SK-MEL-5 (cell line): ENCODE measurements at places on chromosomes 5 and 9.

GRCh38 chr9:92476962-92477361, 5.3 kb downstream of the ASPN start:
- DNase-seq = no peak

DNA sequence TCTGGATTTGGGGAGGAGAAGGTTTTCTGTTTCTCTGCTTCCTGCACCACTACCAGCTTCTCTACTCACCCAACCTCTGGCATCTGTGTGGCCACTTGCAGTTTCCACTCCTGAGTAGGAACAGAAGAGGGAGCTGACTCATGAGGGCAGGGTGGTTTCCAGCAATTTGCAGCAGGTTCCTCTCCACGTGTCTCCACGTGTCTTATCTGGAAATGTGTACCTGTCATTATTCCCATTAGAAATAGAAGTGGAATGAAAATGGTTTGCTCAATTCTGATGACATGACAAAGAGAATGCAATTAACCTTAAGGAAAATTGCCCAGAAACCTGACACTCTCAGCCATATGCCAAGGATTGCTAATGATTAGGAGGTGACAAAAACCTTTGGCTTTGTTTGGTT, 33.0 kb downstream of the EGFLAM start:
- no peak for DNase-seq

DNA sequence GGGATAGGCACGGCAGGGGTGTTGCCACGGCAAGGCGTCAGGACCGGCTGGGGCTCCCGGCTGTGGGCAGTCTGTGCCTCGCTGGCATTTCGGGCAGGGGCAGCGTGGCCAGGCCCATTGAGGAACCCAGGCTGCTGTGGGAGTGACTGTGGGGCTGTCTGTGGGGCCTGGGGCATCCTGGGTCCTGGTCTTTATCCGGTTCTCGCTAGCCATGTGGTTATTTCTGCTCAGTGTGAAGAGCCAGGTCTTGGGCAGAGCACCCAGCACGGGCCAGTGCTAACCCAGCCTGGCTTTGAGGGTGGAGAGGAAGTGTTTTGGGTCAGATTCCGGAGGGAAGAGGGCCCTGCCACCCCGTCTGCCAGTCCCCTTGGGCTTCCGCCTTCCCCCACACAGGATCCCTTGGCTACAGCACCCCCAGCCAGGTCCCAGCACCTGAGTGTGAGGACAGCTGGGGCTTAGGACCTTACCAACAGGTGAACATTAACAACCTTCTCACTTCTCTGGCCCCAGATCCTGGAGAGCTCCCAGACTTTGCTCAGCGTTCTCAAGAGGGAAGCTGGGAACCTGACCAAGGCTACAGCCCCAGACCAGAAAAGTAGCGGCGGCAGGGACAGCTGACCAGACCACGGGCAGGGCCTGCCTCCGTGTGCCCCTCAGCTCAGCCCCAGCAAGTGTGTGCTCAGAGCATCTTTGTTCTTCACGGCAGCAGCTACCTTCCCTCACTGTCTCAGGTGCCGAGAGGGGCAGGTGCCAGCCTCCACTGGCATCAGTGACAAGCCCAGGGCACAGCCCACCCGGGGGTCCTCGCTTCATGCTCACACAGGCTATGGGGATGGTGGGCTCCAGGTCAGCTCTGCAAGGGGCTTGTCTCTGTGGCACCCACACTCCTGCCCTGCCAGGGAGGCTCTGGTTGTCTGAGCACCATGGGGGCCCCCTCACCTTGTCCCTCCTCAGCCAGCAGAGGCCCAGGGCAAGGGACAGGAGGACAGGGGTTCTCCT, 1.1 kb downstream of the SSNA1 start:
- no peak for DNase-seq

DNA sequence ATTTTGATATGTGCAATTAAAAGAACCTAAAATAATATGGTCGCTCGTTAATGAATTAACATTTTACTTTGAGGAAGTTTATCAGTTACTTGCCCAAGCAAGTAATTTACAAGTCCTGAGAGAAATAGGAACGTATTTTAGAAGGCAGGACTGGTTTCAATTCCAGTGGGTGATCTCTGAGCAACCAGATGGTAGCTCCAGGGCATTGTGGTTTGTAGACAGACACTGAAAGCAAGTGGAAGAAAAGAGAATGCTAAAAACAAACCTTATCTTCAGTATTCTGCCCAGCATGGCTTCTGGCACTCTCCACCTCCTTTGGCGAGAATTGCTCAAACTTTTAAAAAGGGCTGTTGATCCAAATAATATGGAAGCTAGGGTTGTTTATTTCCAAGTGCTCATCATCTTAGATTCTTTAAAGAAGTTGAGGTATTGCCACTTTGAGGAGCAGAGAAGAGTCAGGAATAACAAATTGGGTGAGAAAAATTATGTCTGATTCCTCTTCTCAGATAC, 31.8 kb upstream of the ERAP2 start:
- peak; percentile 66 for DNase-seq

GRCh38 chr9:128550770-128551656, 1.4 kb upstream of the SPTAN1 start:
- DNase-seq = no peak
